ENCODE measurements at places on chromosomes 7 and 10.

GRCh38 chr7:95004618-95005247 is 97.3 kb downstream of the PPP1R9A start:
- DNase-seq = no peak

- DNase-seq = no peak
These were observed 117.2 kb downstream of the CNOT4 start for GRCh38 chr7:135392701-135393100.

GRCh38 chr7:8129318-8129659 is 132.7 kb downstream of the ICA1 start:
- no peak for DNase-seq

- DNase-seq = peak; percentile 59
These were observed 75.6 kb downstream of the CCDC6 start for GRCh38 chr10:59830601-59831259.

DNA sequence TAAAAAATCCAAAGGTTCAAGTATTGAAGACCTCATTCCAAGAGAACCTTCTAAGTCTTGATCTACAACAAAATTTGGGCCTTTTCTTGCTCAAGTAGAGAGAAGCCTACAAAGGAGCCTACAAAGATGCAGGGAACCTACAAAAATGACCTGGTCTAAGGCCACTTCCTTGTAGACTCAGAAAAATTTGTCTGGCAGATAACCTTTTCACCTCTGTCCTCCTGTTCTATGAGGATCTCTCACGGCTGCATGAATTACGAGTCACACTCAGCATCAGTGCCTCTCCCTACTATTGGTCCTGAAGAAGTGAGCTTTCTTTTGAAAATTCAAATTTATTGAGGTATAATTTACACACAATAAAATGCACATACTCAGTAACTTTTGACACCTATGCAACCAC is 29.3 kb downstream of the CCNJ start:
- no peak for DNase-seq

DNA sequence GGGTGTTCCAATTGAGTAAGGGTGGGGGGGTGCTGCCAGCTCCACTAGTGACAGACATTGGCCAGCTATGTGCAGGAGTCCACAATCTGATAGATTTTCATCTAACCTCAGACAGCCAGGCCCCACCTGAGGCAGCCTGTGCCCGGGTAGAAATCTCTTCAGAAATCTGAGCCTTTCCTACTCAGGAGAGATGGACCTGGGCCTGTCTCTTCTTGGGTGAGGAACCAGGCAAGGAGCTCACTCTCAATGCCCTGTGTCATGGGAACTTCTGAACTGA is 86.9 kb downstream of the UBE2H start:
- no peak for DNase-seq

GRCh38 chr7:40887099-40887498 is 752.3 kb downstream of the SUGCT start:
- no peak for DNase-seq

GRCh38 chr10:111087331-111087756 is 10.5 kb downstream of the ADRA2A start:
- no peak for DNase-seq

DNA sequence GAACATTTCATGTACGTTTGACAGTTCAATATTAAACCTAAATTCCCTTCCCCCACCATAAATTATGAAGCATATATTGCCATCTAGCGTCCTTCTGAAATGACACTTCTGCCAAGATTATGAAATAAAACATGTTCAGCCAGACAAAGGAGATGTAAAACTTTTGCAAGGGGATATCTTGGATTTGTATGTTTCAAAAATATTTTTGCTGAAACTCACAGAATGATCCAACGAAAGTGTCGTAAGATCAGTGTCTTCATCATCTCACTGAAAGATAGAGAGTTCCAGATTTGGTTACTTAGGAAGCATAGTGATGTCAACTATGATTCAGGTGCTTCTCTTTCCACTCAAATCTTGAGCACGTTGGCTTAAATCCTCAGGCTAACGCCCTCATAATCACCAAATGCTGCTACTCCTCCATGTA is 904.3 kb downstream of the XPNPEP1 start:
- no peak for DNase-seq

Data from body of pancreas (tissue), 4 donors.